Stimulated activated CD4-positive, alpha-beta T cell treated with anti-CD3 and anti-CD28 coated beads, Interleukin-2, amount 100 ng/mL, for 24 hours (primary cell): ENCODE measurements at places on chromosomes 12 and 14.

GRCh38 chr14:85300107-85300506 is 229.8 kb upstream of the FLRT2 start:
- DNase-seq: no peak

GRCh38 chr12:49100380-49100779 is 5.8 kb upstream of the DHH start:
- no peak for DNase-seq

DNA sequence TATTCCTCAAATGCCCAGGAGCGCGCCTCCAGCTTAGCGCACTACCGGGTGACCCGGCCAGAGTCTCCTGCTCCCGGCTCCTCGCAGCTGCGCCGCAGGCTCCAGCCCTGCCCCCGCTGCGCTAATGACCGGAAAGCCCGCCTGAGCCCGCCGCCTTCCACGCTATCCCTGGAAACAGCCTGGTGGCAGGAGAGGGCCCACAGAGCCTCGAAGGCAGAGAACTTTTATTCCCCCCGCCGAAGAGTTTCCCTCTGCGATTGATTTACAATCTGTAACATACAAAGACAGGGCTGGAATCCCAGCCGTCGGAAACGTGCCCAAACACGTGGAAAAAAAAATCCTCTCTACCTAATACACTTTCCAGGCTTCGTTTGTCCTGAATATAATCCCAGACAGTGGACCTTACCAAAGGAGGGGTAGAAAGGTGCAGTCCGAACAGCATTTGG is 1.5 kb downstream of the COL2A1 start:
- no peak for DNase-seq

DNA sequence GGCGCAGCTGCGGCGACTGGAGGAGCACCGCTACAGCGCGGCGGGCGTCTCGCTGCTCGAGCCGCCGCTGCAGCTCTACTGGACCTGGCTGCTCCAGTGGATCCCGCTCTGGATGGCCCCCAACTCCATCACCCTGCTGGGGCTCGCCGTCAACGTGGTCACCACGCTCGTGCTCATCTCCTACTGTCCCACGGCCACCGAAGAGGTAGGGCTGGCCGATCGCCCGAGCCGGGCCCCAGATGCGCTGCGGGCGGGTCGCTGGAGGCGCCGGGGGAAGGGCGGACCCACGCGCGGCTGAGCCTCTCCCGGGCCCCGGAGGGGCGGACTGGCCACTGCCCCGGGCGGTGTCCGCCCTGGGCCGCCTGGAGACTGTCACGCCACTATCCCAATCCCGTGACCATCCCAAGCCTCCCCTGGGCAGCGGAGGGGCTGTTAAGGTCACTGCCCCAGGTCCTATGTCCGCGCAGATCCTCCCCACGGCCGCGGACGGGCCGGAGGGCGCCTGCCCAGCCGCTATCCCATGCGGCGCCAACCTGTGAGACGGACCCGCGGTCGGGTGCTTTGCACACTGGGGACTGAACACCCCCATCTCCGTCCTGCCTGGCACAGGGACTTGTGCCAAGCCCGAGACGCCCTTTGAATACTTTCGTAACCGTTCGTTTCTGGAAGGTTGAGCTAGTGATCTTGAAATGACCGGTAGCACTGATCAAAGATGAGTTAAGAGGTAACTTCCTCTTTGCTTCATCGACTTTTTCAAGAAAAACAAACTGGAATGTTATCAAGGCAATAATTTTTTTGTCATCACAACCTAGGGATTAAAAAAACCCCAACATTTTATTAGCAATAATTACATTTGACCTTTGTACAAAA is 725 bp downstream of the CHPT1 start:
- no peak for DNase-seq

GRCh38 chr14:96663076-96663475 is 134.1 kb upstream of the VRK1 start:
- DNase-seq: no peak

- no peak for DNase-seq
Observed at GRCh38 chr12:53224061-53224896, 7.7 kb downstream of the RARG start.

- no peak for DNase-seq
Observed at GRCh38 chr14:64966976-64967375, 5.2 kb downstream of the RAB15 start.

GRCh38 chr12:58529897-58530741 is 390.2 kb downstream of the LRIG3 start:
- no peak for DNase-seq

- peak; percentile 64 for DNase-seq
Observed at GRCh38 chr14:105059035-105059924, 6.0 kb downstream of the GPR132 start.

GRCh38 chr14:98203421-98203820 is 1068.6 kb downstream of the BCL11B start:
- no peak for DNase-seq

DNA sequence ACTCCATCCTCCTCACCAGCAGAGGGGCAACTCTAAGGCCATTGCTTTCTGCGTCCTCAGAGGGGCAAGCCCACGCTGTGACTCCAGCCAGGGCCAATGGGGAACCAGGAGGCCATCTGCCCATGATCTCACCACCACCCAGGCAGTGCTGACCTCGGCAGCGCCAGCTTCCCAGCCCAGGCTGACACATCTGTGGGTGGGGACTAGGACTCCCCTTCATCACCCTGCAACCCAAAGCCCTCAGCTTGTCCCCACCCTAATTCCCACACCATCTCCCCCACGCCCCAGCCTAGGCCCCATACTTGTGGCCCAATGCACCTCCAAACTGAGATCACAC is 58.6 kb downstream of the VWF start:
- DNase-seq: no peak

DNA sequence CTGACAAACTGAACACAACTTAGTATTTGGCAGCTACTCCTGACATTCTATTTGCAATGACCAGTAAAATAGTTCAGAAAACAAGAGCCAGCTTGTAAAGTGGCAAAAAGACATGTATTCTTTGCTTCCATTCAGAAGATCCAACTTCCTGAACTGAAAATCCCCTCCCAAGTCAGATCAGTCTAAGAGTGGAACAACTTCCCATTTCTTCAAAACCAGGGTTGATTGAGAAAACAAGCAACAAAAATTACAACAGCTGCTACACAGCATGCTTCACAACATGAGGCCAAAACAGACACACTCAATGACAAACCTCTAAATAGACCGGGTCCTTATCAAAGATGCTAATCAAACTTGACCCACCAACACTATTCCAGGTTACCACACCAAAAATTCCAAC is 40.3 kb downstream of the CIT start:
- DNase-seq: no peak

GRCh38 chr12:11661491-11662089 is 12.1 kb downstream of the ETV6 start:
- DNase-seq: no peak

DNA sequence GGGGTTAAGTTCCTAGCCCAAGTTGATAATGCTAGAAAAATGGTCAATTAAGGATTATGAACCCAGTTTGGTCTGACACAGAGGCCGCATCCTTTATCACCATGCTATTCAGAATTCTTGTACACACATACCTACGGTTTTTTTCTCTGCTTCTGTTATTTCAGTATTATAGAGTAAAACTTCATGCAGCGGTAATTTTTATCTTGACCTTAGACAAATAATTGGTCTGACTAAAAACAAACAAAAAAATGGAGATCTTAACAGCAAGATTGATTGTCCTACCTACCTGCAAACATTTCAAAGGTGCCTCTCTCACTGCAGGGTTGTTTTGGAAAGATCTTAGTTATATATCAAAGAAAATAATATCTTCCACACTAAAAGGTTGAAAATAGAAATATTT is 201.9 kb upstream of the PRICKLE1 start:
- no peak for DNase-seq

GRCh38 chr12:113267621-113268020 is 46.4 kb downstream of the TPCN1 start:
- no peak for DNase-seq
